H4 (cell line): ENCODE measurements at places on chromosomes 13 and 19. TPM values are rescaled to one million over a fixed set of nuclear protein-coding genes. Genes with fewer than 3 reads are reported as not detected.
A peak's percentile ranks its signal among the peaks of the same experiment; 100 is the strongest.

DNA sequence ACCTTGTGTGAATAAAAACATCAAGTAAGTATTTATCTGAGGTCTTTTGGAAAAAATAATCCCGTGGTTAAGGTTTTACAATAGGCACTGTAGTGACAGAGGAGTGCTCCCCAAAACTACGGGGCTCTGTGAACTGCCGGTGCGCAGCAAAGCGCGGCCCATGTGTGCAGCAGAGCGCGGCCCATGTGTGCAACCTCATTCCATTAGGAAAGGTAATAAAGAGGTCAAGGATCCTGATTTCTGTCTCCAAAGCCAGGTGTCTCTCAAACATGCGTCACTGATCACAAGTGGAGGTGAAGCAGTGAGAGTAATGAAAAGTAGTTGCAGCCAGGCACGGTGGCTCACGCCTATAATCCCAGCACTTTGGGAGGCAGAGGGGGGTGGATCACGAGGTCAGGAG lies 58.7 kb downstream of the MRPL57 start:
- no peak for DNase-seq

GRCh38 chr19:41324231-41324702 lies 14.3 kb downstream of the CCDC97 start:
- DNase-seq: no peak

- no peak for DNase-seq
Measured at GRCh38 chr13:25744178-25744577, 307.6 kb downstream of the SHISA2 start.

GRCh38 chr19:18173054-18173571 lies 500 bp upstream of the IFI30 start:
- DNase-seq: no peak

DNA sequence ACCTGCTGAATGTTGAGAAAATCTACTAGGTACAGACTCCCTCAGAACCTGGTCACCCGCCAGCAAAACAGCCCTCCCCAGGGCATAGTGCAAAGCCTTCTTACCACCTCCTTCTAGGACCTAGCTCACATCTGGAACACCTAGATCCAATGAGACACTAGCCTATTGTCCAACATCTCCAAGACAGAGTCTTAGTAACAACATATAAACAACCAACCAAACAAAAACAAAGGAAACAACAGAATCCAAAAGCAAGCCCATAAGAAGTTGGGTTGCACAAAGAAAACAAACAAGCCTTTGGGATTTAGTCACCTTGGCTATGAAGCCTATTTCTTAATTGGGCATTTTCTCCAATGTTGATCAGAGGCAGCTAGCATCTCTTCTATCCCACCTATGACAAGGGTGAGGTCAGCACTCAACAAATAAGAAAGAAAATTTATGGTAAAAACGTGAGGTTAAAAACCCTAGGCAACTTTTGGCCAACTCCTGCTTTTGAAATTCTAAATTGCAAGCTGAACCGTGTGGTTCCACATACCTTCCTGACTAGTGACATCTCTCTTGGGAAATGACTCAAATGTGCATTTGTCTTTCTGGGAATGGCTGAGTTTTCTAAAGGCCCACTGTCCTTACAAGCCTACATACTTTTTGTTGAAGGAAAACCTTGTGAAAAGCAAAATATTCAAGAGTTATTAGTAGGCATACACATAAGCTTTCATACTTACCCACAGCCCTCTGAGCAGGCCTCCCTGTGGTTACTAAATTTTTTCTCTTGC lies 66.7 kb downstream of the FAM216B start:
- DNase-seq: no peak

GRCh38 chr19:51694318-51695085 lies 1.4 kb downstream of the SPACA6 start:
- DNase-seq: no peak

DNA sequence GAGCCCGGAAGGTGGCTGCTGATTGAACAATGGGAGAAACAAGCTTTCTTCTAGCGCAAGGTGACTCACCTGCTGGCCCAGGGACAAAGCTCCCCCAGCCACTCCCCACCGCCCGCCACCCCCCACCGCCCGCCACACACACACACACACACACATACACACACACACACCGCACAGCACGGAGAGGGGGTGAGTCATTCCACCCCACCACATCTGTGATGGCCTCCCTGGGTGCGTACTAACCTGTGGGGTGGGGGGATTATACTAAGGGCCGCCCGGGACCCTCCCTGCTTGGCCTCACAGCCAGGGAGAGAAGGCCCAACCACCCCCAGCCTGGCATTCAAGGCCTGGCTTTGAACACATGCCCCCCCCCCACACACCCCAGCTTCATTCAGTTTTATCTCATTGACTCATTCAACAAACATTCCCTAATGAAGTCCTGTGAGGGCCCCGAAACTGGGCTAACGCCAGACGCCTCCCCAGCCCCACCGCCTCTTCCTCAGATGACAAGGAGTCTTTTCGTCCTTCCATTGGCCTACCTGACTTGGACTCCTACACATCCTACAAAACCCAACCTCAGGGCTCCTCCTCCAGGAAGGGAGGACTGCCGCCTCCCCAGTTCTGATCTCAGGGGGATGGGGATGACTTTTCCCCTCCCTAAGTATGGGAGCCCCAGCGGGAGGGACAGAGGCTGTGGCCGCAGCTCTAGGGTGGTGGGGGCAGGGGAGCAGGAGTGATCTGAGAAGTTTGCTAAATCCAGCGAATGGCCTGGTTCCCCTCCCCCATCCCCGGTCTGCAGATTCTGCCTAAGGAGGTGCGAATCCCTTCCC lies 5.8 kb upstream of the ONECUT3 start:
- DNase-seq: peak; percentile 99

DNA sequence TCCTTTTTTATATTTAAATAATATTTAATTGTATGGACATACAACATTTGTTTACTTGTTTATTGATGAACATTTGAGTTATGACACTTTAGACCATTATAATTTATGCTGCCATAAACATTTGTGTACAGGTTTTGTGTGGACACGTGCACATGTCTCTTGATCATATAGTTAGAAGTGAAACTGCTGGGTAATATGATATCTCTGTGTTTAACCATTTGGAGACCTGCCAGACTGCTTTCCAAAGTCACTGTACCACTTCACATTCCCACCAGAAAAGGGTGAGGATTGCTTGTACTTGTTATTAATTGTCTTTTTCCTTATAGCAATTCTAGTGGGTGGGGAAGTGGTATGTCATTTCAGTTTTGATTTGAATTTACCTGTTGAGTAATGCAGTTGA lies 145.6 kb upstream of the KLHL1 start:
- DNase-seq: peak; percentile 19

- DNase-seq: no peak
Measured at GRCh38 chr13:44649834-44650233, 73.7 kb upstream of the TSC22D1 start.

DNA sequence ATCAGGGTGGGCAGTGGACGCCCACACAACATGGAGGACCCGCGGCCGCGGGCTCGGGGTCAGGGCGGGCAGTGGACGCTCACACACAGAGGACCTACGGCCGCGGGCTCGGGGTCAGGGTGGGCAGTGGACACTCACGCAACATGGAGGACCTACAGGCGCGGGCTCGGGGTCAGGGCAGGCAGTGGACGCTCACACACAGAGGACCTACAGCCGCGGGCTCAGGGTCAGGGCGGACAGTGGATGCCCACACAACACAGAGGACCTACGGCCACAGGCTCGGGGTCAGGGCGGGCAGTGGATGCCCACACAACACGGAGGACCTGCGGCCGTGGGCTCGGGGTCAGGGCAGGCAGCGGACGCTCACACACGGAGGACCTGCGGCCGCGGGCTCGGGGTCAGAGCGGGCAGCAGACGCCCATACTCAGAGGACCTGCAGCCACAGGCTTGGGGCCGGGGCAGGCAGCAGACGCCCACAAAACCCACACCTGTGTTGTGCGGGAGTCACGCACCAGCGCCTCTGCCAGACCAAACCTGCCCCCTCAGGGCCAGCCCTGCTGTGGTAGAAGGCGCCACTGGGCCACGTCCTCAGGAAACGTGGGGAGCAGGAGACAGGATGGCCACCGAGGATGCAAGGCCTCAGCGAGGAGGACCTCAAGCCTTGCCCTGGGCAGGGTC lies 27.6 kb upstream of the C13orf46 start:
- no peak for DNase-seq

GRCh38 chr19:49097453-49098288 lies 12.4 kb downstream of the SNRNP70 start:
- DNase-seq: peak; percentile 83

GRCh38 chr13:26202365-26202972 lies 19.6 kb downstream of the RNF6 start:
- no peak for DNase-seq

DNA sequence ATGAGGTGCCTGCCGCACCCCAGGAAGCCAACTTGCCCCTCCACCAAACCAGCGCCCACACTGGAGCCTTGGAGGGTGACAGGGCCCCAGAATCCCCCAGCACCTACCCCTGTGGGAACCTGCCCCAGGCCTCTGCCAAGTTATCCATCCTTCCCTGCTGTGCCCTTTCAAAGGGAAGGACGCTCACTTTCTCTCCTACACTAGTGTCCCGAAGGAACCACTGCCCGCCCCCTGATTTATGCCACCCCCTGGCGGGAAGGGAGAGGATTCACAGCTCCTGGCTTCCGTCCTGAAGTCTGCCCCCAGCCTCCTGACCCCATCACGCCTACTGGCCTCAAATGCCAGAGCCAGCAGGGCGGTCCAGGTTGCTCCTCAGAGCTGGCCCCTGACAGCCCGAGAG lies 1.4 kb downstream of the EVI5L start:
- peak; percentile 48 for DNase-seq

DNA sequence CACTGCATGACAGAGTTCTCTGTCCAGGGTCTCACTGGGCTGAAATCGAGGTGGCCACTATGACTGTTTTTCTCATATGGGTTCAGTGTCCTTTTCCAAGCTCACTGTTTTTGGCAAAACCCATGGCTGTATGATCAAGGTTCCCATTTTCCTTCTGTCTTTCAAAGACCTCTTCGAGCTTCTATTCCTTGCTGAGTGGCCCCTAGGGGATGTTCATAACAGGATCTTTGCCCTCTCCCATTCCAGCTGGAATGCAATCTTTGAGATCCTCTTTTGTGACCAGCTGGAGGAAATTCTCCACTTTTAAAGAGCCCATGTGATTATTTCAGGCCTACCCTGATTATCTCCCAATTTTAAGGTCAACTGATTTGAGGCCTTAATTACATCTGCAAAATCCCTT lies 572.5 kb upstream of the SLC10A2 start:
- DNase-seq: no peak

GRCh38 chr19:7295912-7296536 lies 1.8 kb upstream of the INSR start:
- no peak for DNase-seq

DNA sequence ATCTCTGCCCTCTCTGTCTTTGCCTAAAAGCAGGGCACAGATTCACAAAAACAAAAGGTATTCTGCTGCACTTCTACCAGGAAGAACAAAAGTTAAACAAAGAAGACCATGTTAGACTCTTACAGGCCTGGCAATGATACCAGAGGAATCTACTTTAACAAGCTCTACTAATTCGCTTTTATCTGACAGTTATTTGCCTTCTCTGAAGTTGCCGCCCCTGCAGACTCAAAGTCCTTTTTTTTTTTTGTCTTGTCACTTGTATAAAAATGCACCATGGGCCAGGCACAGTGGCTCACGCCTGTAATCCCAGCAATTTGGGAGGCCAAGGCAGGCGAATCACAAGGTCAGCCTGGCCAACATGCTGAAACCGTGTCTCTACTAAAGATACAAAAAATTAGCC lies 176.5 kb upstream of the UBL3 start:
- no peak for DNase-seq

DNA sequence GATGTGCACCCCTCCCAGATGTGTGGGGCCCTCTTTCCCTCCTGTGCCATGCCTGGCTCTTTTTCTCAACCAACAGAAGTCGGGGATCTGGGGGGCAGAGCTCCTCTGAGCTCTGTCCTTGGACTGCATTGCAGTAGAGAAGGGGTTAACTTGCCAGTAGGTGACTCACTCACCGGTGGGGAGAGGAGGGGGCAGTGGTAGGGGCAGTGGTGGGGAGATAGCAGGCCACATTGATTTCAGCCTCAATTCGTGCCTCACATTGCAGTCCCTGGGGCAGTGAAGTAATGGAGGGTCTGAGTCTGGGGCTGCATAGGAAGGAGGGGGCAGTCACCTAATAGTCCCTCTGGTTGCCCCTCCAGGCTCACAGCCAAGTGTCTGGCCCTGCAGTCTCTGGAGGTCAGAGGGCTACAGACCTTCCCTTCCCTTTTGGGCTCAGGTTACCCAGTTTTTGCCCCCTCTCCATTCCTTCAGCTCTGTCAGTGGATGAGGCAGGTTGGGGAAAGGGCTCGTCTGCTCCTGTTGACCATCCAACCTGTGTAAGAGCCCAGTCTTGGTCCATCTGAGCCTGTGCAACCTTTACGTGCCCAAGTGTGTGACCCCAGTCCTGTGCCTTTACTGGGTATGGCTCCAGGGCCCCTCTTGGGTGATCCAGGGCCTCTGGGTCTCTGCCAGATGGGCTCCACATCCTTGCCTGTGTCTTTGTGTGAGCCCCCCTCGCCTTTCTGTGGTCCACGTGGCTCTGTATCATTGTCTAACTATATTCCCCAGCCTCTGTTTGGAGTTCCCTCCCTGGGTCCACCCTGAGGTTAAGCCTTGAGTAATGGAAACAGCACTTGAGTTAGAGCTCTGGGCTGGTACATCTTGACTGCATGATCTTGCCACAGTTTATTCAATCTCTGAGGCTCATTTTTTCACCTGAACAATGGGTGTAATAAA lies 13.0 kb downstream of the CIC start:
- peak; percentile 77 for DNase-seq

DNA sequence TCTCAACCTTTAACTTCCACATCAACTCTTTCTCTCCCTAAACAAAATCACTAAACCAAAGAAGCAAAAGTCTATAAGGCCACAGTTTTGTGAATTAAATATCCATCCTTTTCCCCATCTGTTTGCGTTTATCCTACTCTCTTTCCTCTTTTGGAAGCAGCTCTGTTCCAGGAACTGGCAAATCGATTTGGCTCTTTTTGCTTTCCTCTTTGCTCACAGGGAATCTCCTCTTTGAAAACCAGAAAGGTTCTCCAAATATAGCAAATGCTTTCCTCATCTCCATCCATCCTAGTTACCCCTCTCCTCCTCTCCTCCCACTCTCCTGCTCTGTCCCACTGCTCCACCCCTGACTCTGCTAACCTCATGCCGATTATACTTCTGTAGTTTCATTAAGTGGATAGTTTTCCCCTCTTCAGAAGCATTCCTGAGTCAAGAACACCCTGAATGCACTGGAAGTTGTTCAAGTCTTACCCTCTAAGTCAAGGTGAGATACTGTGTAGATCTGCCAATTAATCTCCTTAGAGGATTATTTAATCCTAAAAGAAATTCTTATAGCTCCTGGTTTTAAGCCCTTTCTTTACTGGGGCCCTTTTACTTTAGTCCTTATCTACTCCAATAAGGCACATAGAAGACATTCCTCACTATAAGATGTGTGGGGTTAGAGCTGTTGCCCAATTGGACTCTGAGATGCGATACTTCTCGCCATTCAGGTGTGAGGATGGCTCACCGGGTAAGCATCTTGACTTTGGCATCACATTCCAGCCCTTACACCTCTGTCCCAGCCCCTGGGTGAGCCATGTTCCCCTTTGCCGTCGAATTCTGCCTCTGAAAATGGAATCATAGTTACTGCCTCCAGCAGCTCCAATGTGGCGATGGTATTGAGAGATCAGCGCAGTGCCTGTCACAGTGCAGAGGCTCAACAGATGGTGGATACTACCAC lies 67.6 kb downstream of the COL4A2 start:
- DNase-seq: no peak

The ZNF85 gene
- total RNA-seq: 10.3 and 12.5 TPM in 2 replicates

The CLDND2 gene
- 0.97 TPM in 1 of 2 replicates, not detected in the other for total RNA-seq

The SRRM5 gene
- not detected in 2 replicates for total RNA-seq

The SYNE4 gene
- 0.60 and 0.94 TPM in 2 replicates for total RNA-seq

The BEST2 gene
- total RNA-seq: 0.06 TPM in 1 of 2 replicates, not detected in the other

The MBNL2 gene
- total RNA-seq: 13.7 and 28.0 TPM in 2 replicates

The PSG3 gene
- total RNA-seq: 0.04 TPM in 1 of 2 replicates, not detected in the other

The ACTMAP gene
- 0.21 and 0.39 TPM in 2 replicates for total RNA-seq

The MBD3L2 gene
- total RNA-seq: not detected in 2 replicates

The RGS9BP gene
- total RNA-seq: 0.12 and 0.45 TPM in 2 replicates

The ATP13A1 gene
- total RNA-seq: 39.6 and 49.4 TPM in 2 replicates
